Esophagus squamous epithelium (tissue), 5 donors: ENCODE measurements at places on chromosomes 3 and 15.

DNA sequence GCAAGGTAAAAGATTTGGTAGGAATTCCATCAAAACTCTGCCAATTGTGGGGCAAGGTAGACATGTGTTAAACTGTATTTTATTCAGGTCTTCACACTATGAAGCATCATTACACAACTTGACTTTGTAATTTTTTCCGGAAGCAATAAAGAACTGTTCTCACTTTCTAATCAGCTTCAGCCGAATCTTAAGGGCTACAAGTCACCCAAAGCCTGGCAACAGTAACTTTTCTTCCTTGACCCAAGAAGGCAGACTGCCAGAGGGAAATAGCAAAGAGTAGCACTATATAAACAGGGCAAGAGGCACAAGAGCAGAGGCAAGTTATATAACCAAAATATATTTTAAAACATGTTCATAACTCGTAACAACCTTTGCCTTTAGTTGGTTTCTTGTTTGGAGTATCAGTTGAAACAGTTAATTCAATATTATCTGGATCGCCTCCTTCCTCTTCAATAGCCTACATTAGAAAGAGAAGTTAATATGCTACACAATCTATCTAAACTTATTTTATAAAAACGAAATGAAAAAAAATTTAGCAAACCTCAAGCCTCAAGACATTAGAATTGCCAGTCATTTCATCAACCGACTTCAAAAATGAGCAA, 1.4 kb downstream of the SLTM start:
- no peak for DNase-seq

GRCh38 chr15:79004336-79004735, 59.5 kb upstream of the CTSH start:
- DNase-seq, result no peak

- DNase-seq, result no peak
Observed at GRCh38 chr3:160098261-160098908, 109.8 kb downstream of the IL12A start.

DNA sequence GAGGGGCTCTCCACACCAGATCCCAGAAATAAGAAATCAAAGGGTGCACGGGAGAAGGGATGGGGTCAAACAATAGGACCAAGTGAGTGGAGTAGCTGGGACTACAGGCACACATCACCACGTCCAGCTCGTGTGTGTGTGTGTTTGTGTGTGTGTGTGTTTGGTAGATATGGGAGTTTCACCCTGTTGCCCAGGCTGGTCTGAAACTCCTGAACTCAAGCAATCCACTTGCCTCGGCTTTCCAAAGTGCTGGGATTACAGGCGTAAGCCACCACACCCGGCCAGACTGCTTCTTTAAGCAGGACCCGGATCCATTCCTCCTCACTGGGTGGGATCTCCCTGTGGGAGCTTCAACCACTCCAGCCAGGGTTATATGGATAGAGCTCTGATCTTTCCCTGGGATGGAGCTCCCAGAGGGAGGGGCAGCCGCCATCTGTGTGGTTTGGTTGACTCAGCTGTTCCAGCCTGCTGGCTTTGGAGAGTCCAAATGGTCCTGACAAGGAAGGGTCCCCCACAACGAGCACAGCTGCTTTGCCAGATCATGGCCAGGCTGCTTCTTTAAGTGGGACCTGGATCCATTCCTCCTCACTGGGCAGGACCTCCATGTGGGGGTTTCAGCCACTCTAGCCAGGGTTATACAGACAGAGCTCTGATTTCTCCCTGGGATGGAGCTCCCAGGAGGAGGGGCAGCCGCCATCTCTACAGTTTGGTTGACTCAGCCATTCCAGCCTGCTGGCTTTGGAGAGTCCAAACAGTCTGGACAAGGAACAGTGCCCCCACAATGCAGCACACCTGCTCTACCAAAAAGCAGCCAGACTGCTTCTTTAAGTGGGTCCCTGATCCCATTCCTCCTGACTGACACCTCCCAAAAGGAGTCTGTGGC, 9.1 kb upstream of the AVEN start:
- DNase-seq, result no peak

DNA sequence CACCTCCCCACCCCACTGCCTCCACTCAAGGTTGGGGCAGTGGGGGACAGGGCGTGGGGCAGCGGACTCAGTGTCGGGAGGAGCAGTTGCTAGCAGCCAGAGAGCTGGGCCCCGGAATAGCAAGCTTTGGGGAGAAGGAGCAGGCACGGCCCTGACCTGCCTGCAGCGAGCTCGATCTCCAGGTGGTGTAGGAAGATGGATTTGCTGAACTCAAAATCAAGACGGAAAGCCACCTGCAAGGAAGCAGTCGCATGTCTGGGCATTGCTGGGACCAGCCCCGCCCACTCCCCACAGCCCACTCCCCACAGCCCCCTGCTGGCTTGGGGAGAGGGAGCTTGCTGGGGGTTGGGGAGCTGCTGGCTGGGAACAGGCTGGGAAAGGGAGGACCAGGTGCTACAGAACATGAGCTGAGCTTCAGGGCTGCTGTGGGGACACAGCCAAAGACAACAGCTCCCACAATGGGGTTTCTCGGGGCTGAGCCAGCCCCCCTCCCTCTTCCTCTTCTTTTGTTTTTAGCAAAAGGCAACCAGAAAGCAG, 38.0 kb downstream of the FEM1B start:
- no peak for DNase-seq

DNA sequence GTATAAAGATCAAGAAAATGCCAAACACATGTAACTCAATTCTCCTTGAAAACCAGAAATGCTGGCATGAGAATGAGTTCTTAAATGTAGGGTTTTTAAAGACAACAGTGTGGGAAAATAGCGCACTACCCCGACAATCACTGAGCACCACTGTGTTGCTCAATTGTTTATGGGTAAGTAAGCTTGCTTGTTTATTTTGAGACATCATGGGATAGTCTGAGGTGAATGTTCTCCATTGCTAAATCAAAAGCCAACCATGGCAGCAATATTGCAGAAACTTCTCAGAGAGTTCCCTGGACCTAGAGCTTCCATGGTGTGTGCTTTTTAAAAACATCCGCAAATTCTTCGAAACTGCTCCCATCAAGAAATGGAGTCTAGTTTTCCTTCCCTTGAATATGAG, 62.7 kb downstream of the CERS3 start:
- no peak for DNase-seq

- DNase-seq, result no peak
Observed at GRCh38 chr3:14461748-14462324, 59.4 kb downstream of the SLC6A6 start.

- DNase-seq, result no peak
Observed at GRCh38 chr15:41961001-41961518, 11.3 kb downstream of the EHD4 start.

- no peak for DNase-seq
Observed at GRCh38 chr3:138068046-138068445, 47.4 kb downstream of the DZIP1L start.

- DNase-seq, result no peak
Observed at GRCh38 chr15:80240276-80240675, 11.7 kb downstream of the CTXND1 start.

DNA sequence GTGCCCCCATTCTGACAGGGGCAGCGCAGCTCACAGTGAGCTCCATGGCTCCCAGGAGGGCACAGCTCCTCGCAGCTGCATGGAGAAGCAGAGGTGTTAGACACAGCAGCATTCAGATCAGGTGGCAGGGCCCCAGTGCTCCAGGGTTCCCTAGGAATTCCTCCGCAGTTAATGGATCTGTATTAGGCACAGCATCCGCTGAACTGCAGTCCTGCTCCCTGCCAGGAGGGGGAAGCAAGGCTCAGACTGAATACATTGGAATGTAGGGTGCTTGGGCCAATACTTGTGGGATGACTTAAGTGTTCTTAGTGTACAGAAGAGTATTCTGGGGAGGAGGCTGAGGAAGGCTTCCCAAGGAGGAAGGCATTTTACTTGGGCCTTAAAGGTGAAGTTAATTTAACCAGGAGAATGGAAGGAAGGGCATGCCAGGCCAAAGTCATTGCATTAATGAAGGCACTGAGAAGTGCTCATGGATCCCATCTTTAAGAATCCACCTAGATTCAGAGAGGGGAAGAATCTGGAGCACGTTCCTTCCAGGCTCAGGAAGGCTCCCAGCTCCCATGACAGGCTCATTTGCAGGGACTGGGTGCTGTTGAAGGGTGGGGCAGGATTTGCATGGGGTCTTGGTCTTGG, 111.6 kb downstream of the RAB11A start:
- DNase-seq, result no peak

GRCh38 chr15:101264011-101264410, 12.2 kb upstream of the CHSY1 start:
- DNase-seq, result no peak

DNA sequence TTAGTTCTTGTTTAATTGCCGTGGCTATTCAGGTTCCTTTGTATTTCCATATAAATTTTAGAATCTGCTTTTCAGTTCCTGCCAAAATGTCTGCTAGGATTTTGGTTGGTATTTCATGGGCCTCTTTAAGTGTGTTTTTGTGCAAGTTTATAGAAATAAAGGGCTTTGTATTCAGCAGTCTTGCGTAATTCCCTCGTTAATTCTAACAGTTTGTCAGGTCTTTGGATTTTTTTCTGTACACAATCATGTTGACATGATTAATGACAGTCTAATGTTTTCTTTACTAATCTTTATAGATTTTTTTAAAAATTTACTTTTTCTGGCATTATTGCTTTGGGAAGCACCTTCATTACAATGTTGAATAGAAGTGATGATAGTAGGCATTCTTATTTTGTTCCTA, 120.9 kb downstream of the NEK11 start:
- DNase-seq, result no peak

GRCh38 chr3:191358929-191359328, 28.6 kb upstream of the UTS2B start:
- DNase-seq, result no peak

GRCh38 chr3:171646357-171647133, 163.7 kb downstream of the PLD1 start:
- no peak for DNase-seq

GRCh38 chr3:155497930-155498647, 204.6 kb upstream of the STRIT1 start:
- DNase-seq, result no peak

- no peak for DNase-seq
Observed at GRCh38 chr3:183149915-183150750, 12.4 kb downstream of the LAMP3 start.

- no peak for DNase-seq
Observed at GRCh38 chr3:139691619-139692018, 13.8 kb upstream of the NMNAT3 start.

GRCh38 chr3:4756855-4757574, 222.2 kb upstream of the BHLHE40 start:
- DNase-seq, result no peak

DNA sequence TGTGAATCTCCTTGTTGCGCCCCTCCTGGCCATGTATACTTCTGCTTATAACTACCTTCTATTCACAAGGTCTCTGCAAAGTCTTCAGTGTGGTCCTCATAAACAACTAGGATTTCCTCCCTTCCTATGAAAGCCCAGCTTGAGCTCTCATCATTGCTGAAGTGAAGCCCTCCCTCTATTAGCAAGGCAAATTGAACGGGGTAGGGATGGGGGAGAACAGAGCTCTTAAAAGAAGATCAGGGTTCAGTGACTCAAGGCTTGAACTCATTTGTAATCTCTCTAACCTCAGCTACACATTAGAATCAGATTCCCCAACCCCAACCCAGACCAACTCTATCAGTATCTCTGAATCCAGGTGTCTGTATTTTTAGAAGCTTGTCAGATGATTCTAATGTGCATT, 88.3 kb upstream of the ST8SIA2 start:
- DNase-seq, result no peak

GRCh38 chr3:19573644-19574043, 360.4 kb downstream of the EFHB start:
- no peak for DNase-seq

- DNase-seq, result no peak
Observed at GRCh38 chr3:35322070-35322469, 317.3 kb upstream of the ARPP21 start.

DNA sequence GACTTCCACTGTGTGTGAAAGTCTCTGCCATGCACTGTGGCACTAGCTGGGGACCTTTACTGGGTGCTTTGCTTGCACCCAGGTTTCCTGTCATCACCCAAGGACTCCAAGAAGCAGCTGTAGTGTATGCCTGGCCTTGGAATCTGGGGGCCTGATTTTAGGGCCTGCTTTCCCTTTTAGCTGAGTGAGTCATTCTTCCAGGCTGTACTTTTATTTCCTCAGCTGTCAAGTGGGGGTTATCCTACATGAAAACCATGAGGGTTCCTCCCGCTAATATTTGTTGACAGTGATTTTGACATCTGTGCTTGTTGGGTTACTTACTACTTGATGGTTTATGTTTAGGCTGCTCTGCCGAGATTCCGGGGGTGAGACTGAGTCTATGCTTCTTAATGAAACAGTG, 18.5 kb downstream of the GORASP1 start:
- no peak for DNase-seq

DNA sequence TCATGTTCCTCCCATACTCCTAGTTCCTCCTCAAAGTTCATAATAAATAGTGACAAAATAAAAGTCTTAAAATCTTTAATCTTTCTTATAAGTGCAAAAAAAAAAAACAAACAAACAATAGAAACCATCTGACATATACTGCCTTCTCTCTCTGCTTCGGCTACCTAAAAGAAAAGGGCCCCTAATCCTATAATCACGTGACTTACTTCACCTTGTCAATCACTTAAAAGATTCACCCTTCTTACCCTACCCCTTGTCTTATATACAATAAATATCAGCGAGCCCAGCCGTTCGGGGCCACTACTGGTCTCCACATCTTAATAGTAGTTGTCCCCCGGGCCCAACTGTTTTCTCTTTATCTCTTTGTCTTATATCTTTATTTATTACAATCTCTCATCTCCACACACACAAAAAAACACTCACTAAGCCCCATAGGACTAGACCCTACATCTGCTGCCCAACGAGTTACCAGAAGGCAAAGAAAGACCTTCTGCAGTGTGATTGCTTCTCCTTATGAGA, 28.8 kb downstream of the MKRN3 start:
- no peak for DNase-seq

DNA sequence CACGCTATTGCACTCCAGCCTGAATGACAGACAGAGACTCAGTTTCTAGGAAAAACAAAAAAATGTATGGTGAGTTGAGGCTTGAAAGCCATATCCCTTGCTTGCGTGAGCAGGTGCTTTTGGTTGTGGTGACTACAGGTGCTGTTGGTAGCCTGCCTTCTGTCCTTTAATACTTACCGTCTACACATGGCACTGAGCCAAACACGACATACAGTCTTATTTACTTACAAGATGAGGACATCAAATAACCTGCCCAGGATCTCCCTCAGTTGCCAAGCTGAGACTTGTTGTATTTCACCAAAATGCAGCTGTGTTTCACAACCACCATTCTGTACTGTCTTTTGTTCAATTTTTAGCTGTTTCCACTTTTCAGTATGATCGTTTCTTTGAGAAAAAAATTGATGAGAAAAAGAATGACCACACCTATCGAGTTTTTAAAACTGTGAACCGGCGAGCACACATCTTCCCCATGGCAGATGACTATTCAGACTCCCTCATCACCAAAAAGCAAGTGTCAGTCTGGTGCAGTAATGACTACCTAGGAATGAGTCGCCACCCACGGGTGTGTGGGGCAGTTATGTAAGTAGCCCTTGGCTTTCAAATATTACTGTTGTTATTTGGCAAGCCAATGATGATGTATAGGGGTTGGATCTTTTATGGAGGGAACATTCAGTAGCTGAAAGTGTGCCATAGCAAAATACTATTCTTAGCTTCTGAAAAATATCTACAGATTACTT, 6.5 kb downstream of the ALAS1 start:
- no peak for DNase-seq

- DNase-seq, result no peak
Observed at GRCh38 chr15:79635149-79635771, 203.1 kb downstream of the MINAR1 start.

- no peak for DNase-seq
Observed at GRCh38 chr15:43880406-43881194, 53.8 kb downstream of the WDR76 start.

GRCh38 chr3:180911876-180912303, 580 bp upstream of the FXR1 start:
- DNase-seq, result no peak
